ENCODE measurements at places on chromosomes 1 and 21.

GRCh38 chr1:29801003-29801402, 564.7 kb downstream of the PTPRU start:
- DNase-seq = no peak

DNA sequence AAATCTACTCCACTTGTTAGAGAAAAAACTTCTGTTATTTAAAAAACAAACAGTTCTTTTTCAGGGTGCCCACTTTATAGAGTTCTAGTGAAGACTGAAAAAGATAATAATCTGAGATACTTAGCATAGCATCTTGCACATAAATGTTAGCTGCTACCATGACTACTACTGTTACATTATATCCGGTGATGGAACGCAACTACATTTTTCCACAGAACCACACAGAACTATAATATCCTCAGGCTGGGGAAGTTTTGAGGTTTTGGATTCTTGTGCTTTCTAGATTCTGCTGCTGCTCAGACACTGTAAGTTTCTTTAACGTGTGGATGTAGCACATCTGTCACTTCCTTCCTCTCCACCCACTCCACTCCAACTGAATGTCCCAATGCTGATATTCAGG, 110.3 kb downstream of the PTPN14 start:
- DNase-seq = no peak

DNA sequence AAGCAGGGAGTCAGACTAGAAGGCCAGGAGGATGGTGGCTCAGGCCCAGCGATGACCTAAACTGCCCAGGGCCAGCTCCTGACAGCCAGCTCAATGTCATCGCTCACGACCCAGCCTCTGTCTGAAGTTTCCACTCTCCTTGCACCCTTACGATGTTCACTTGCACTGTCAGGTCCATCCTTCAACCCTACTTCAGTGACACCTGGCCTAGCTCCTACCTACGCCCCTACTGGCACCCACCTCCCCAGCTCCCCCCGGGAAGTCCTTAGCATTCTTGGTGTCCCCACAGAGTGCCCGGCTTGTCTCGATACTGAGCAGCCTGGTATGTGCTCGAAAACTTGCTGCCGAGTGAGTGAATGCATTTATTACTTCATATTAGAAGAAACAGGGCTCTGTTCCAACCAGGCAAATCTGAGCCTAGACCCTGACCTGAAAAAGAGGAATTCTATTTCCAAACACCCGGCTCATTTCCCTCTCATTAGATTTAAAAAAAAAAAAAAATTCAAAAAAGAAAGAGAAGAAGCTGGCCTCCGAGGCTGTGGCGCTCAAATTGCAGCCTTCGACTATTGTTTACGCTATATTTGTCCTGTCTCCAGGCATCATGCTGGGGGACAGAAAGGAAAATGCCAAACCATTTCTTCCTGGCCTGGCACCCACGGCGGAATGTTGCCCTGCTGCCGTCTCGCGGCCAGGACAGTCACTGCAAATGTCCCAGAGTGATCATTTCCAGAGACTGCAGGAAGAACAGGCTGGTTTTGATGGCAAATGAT, 29.8 kb upstream of the LRRC38 start:
- DNase-seq = no peak

- DNase-seq = no peak
These were observed 647 bp downstream of the SDHB start for GRCh38 chr1:17053086-17053684.

GRCh38 chr1:79716447-79716846, 709.9 kb upstream of the ADGRL4 start:
- no peak for DNase-seq

DNA sequence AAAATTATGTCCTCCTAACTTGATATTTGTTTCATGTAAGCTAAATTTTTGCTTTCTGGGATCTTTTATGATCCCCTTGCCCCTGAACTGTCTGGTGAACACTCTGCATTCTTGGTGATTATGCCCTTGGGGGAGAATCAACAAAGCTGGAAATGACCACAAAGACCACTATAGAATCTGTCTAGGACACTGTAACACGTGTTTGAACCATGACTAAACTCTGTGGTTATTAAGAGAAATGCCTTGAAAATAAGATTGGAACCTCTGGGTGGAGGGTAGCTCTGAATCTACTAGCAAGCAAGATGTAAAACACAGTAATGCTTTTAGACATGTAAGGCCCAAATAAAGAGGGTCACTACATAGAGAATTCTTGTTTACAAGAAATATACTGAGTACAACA, 237.5 kb downstream of the HMCN1 start:
- no peak for DNase-seq

- DNase-seq = no peak
These were observed 45.9 kb upstream of the CRB1 start for GRCh38 chr1:197222025-197222685.

DNA sequence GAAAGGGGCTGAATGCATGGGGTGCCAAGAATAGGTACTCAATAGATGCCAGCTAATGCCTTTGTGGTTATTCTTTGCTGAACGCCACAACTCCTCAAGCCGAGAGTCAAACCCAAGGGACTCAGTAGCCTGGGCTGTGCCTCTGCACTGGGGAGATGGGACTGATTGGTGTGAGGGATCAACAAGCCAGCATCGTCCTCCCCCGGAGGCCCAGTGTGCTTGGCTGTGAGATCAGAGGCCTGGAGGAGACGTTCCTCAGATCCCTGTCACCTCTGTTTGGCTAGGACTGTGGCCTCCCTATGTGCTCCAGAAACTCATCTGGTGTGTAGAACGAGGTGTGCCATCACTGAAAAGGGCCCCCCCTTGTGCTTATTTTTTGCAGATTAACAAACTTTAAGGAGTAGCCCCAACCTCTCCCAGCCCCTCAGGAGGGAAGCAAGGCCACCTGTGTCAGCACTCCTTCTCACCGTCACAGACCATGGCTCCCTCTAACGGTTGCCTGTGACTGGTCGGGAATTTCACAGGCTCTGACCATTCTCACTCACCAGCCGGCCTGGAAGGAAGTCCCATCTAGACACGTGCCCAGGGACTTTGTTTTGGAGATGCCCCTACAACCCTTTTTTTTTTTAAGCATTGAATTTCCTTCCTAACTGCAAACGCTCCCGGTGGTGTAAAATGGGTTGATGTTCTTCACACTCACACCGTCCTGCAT, 194.0 kb upstream of the VAMP3 start:
- DNase-seq = no peak

- no peak for DNase-seq
These were observed 4.1 kb downstream of the GRHL3 start for GRCh38 chr1:24323281-24323680.

GRCh38 chr1:38500352-38500751, 359.2 kb downstream of the RRAGC start:
- DNase-seq = no peak

DNA sequence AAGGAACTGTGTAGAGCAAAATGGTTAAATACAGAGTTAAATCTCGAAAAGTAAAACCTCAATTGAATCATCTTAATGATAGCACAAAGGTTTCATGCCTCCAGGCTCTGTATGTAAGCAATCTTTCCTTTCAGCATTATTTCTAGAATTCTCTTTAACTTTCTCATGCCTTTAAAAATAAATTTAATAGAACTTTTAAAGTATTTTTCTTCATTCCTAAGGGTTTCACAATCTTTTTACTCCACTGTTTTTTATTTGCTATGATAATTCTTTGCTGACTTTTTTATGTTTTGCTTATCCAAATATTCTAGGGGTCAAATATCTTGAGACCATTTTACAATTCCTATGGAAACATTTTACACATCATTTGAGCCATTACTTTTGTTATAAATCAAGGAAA, 288.0 kb downstream of the BACH1 start:
- DNase-seq = no peak

DNA sequence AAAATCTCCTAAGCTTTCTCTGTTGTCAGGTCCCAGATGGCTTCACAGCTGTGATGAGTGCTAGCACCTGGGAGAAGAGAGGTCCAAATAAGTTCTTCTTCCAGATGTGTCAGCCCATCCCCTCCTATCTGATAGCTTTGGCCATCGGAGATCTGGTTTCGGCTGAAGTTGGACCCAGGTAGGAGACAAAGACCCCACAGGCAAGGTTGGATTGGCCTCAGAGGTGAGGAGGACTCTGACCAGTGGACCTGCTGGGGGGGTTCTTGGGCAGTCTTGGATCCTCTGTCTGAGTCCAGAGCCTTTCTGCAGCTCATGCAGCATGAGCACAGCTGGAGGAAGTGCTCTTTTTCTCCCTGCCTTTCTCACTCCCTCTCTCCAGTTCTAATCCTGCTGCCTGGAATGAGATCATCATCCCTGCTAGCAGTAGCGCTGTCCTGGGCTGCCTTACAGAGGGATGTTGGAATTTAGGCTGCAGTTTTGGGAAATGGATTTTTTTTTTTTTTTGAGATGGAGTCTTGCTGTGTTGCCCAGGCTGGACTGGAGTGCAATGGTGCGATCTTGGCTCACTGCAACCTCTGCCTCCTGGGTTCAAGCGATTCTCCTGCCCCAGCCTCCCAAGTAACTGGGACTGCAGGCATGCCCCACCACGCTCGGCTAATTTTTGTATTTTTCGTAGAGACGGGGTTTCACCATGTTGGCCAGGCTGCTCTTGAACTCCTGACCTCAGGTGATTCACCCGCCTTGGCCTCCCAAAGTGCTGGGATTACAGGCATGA, 7.1 kb downstream of the RNPEP start:
- DNase-seq = no peak

GRCh38 chr1:28185071-28185470, 8.6 kb upstream of the PTAFR start:
- no peak for DNase-seq

- no peak for DNase-seq
These were observed 111.3 kb downstream of the ERG start for GRCh38 chr21:38386967-38387366.

DNA sequence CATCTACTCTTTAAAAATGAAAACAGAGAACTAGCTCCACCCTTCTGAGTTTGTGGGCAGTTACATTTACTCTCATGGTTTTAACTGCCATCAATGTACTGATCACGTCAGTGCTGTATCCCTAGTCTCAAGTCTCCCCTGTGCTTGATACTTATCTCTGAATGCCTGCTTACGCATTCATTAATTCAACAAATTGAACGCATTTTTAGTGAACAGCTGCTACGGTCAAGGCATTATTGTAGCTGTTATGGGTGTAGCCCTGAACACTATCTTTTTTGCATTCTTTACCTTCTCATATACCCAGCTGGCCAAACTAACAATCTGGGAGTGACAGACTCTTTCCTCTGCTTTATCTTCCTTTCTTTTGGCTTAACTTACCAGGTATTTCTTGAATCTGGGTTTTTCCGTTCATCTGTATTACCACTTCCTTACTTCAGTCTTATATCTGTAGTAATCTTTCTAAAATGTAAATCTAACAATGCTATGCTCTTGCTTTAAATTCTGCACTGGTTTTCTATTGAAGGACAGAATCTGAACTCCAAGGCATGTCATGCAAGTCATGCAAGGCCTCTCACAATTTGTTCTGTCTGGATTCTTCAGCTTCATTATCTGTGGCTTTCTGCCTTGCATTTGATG, 33.3 kb downstream of the SMG7 start:
- no peak for DNase-seq

DNA sequence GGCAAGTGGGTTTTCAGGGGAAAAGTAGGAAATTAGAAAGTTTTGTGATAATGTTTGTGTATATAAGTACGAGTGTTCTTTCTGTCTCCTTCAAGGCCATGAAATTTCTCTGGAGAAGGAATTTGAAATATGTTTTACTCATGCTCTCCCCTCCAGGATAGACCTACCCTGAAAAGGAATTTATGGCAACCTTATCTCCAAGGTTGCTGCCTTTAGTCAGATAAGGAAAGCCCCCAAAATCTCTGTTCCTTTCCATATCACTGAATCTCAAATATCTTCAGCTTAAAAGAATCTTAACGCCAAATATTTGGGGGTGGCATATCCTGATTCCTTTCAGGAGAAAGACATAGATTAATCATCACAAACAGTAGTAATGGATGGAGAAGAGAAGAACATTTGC, 499 bp upstream of the C4BPB start:
- no peak for DNase-seq

GRCh38 chr1:234924450-234925355, 203.9 kb downstream of the TOMM20 start:
- DNase-seq = no peak

- DNase-seq = no peak
These were observed 308.1 kb downstream of the CTH start for GRCh38 chr1:70719154-70719553.

DNA sequence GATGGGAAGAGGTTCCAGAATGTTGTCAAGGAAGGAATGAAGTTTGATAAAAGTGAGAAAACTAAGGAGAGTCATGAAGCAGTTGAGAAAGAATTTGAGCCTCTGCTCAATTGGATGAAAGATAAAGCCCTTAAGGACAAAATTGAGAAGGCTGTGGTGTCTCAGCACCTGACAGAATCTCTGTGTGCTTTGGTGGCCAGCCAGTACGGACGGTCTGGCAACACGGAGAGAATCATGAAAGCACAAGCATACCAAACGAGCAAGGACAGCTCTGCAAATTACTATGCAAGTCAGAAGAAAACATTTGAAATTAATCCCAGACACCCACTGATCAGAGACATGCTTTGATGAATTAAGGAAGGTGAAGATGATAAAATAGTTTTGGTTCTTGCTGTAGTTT, 142.8 kb downstream of the CDC7 start:
- DNase-seq = no peak

- no peak for DNase-seq
These were observed 100.1 kb upstream of the JUN start for GRCh38 chr1:58883888-58884482.

GRCh38 chr1:201408834-201409200, 9.7 kb upstream of the LAD1 start:
- no peak for DNase-seq

- no peak for DNase-seq
These were observed 71.8 kb upstream of the PKN2 start for GRCh38 chr1:88612292-88612691.

- no peak for DNase-seq
These were observed 210.6 kb upstream of the HOOK1 start for GRCh38 chr1:59604191-59604590.

DNA sequence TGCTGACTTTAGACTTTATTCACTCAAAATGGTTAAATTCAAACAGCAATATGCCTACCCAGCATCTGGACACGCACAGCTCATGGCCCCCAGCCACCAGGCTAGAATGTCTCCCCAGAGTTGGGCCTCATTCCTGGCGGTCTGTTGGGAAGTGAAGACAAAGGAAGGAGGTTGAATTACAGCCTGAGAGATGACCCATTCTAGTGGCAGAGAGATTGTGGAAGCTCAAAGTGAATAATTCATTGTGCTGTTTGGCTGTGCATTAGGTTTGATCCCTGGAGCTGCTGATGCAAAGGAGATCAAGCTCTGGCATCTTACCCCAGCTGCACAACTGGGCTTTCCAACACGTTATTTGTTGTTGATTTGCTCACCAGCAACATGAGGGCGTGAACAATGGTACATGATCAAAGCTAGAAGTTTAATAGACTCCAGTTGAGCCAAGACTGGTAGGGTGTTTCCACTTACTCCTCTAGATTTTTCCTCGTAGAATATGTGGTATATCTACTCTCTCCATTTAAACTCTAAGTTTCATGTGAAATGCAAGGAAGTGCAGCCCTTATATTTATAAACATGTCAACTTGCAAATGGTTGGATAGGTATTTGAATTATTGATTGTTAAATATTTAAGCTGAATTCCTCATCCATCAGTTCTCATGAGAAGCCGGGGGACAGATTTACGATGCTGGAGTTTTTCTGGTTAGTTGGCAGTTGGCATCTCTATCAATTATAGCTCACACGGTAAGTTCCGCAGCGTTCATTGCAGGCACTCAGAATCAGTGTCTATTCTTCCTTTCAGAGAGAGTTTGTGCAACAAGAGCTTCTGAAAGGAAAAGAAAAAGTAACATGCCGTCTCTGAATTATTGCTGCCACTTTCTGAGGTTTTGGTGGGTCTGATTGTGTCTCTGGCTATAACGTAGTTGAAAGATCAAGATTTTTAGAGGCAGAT, 222.7 kb downstream of the TM2D1 start:
- no peak for DNase-seq

- DNase-seq = no peak
These were observed 13.2 kb upstream of the IGSF3 start for GRCh38 chr1:116680752-116681151.

All from stimulated activated CD8-positive, alpha-beta memory T cell treated with anti-CD3 and anti-CD28 coated beads, Interleukin-7, amount 100 ng/mL, for 24 hours (primary cell).